HT-29 (cell line): ENCODE measurements at places on chromosomes 4 and X. TPM values are rescaled to one million over a fixed set of nuclear protein-coding genes. Genes with fewer than 3 reads are reported as not detected.
A peak's percentile ranks its signal among the peaks of the same experiment; 100 is the strongest.

CNKSR2 gene
- total RNA-seq: not detected in 2 replicates

- DNase-seq: no peak
Observed at GRCh38 chr4:110503270-110504083, 27.5 kb downstream of the ENPEP start.

AMBN gene
- not detected in 2 replicates for total RNA-seq

GRCh38 chrX:112636288-112636687 lies 43.5 kb downstream of the LHFPL1 start:
- no peak for DNase-seq

DNA sequence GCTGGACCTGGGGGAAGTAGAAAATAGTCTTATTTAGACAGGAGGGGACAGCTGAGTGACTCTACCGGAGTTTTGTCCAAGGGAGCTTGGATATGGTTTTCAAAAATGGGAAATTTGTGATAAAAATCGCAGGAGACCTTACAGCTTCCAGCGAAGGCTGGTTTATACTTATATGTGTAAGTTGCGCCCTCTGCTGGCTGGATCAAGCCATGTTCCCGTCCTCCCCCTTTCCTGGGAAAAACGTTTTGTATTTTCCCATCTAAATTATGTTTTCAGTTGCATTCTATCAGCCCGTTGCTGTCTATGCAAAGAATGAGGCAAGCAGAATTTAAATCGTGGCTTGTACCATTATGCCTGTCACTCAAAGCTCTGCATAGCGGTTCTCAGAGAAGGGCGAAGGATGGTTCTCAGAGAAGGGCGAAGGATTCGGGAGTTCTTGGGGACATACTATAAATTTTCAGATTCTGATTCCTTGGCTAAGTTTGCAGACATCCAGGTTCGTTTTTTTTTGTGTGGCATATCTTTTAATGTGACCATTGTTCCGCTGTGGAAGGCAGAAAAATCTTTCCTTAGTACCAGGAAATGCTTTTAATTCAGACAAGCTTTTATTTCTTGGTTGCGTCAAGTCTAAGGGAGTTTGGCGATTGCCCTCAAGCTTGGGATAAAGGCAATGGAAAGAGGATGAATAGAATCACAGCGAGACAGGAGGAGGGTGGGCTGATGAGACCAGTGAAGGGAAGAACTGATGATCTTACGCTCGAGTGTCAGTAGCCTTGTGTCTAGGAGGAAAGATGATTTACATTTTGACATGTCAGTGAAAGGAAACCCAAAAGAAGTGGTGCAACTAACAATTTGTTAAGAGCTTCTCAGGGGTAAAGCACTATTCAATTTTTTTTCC lies 128.5 kb upstream of the ARX start:
- DNase-seq: peak; percentile 52

DNA sequence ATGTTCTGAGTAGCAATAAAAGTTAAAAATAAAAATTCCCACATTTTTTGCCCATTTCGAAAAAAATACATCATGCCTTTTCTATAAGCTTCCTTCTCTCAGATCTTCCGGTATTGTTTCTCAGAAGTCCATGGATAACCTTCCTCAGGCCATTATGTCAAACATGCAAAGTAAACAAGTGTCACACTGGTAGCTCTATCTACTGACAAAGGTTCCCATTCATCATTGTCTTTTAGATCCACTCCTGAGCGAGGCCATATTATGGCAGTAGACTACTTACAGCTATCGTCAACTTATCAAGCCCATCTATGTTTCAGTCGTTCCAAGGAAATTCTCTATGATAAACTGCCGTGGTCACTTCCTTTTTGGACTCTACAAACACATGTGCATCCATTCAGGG lies 1068.2 kb downstream of the GLUD2 start:
- no peak for DNase-seq

DNA sequence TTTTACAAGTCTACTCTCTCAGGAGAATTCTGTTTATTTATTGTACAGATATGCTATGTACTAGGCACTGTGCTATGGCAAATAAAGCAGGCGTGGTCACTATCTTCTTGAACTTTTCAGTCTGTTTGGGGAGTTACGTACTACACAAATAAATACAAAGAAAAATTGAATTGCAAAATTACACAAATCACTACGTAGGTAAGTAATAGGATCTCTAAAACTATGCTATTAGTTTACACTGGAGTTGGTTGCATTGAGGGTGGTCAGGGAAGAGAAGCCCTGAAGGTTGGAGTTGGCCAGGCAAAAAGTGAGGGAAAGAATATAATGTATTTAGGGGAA lies 75.7 kb downstream of the GAB1 start:
- DNase-seq: no peak

DNA sequence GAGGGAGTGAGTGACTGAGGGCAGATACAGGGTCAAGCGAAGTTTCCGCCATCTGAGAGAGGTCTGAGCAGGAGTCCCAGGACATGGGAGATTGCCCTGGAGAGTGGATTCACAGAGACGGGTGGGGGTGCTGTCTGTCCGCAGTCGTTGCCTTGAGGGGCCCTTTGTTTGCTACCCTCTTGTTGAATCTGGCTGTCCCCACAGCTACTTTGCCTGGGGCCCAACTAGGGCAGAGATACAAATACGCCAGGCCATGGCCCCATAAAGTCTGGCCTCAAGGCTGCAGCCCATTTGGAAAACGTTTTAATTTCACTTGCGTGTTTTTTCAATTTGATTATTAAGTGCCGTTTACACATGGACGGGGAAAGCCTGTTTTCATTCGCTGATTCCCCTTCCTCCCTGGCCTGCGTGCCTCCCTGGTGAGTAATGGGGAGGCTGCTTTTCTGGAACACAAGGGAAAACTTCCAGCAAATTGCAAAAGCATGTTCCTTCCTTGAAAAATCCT lies 134.4 kb downstream of the SMIM20 start:
- DNase-seq: no peak

DNA sequence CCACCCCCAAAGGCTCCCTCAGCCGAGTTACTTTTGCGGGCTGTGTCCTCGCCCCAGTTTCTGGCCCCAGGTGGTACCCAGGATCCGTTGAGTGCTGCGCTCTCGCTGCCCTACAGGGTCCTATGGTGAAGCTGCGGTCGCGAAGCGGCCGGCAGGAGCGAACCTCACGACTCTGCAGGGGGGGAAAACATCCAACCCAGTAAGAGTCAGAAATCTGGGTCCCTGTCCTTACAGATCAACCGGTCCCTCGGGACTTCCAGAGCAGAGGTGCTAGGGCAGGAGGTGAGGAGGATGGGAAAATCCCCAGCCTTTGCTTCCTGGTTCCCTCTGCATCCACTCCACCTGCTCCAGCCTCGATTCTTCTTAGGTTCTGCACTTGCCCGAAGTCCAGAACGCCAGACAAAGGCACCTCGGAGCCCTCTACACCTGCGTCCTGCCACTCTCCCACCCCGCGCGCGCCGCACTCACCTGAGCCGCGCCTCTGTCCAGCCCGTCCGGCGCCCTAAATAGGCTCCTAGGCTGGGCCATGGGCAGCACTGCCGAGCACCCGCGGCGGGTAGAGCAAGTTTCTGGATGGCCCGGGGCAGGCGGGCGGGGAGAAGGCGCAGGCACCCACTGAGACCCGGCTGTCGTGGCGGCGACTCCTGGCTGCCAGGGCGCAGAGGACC lies at the start of gene HS3ST1:
Gene HS3ST1, minus strand, starts transcription at position 664 of the 668 bp plus-strand sequence. CDS start 28,889 bp downstream, outside the sequence.
- DNase-seq: peak; percentile 71

SMIM10L2A gene
- total RNA-seq: 0.03 and 0.08 TPM in 2 replicates

MFAP3L gene
- 0.03 and 0.18 TPM in 2 replicates for total RNA-seq

DNA sequence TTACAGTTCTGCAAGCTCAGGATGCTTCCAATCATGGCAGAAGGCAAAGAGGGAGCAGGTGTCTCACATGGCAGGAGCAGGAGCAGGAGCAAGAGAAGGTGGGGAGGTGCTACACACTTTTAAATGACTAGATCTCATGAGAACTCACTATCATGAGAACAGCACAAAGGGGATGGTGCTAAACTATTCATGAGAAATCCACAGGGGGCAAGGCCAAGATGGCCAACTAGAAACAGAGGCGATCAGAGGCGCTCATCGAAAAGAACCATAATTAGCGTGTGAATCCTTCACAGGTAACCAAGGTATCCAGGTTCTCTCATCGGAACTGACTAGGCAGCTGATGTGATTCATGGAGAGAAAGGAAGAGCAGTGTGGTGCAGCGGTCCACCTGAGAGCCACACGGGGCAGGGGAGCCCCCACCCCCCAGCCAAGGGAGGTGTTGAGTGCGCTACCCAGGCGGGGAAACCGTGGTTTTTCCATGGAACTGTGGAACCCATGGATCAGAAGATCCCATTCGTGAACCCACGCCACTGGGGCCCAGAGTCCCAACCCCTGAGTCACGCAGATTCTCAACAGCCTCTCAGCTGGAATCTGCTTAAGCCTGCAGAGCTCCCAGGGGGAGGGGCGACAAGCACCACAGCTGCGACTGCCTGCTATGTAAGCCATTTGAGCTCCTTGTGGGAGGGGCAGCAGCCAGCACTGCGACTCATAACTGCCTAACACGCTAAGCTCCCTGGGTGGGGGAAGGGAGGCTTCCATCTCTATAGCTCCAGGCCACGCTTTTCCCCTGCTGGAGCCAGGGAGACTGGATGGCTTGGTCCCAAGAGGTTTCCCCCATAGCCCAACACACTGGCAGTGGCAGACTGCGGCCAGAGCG lies 46.7 kb downstream of the FGF16 start:
- no peak for DNase-seq

- no peak for DNase-seq
Observed at GRCh38 chr4:123014038-123014437, 91.6 kb upstream of the NUDT6 start.

GRCh38 chrX:53050841-53051240 lies 2.3 kb downstream of the GPR173 start:
- DNase-seq: no peak

DNA sequence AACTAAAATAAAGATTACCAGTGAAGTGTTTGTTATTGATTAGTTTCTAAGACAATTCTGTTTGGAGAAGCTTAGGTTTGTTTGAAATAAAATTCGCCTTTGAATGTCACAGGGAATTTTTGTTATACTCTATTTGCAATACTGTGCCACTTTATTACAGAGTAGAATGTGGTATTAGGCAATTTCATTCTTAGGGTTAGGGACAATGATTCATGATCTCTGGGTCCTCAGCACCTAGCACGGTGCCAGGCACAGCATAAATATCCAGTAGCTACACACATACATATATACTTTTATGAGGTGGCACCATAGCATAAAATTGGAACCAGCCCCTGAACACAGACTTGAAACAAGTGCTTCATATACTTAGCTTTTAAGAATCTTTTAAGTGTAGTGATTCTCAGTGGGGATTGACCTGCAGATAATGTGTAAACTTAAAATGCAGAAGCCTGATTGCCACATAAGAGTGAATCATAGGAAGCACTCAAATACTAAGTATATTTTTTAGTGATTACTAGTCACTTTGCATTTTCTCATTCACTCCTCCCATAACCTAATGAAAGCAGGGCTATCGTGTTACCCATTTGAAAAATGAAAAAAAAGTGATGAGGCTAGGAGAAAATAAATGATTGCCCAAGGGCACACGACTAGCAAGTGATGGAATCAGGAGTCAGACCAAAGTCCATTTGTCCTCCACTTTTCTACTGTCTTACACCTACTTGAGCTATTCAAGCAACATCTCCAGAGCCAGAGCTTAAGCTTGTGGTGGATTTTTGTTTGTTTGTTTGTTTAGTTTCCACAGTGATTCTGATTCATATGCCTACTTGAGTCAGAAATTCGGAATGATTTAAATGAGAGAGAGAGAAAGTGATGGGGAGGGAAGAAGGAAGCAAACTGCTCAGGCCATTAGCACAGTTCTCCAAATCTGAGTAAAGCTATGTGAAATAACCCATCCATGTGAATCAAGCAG lies 366.0 kb upstream of the FGF13 start:
- no peak for DNase-seq

GRCh38 chr4:66662620-66663019 lies 882.7 kb downstream of the CENPC start:
- no peak for DNase-seq

GRCh38 chr4:74570095-74570494 lies 125.2 kb downstream of the AREG start:
- DNase-seq: no peak

- no peak for DNase-seq
Observed at GRCh38 chrX:32871636-32872035, 339.7 kb downstream of the DMD start.

GRCh38 chr4:112170451-112170993 lies 25.3 kb downstream of the FAM241A start:
- DNase-seq: peak; percentile 78

DNA sequence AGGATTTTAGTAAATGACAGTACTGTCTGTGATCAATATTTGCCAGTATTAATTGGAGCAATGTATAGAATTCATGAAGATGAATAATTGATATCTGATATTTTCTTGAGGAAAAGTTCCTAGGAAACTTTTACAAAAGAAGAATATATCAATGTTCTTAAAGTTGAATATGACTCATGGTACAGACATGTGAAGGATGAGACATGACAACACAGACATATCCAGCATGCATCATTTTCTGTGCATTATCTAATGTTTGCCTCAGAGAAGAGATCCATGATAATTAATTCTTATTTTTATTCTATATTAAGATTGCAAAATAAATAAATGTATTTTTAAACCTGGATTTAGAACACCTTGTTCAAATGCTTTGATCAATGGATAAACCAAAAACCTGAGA lies 452.9 kb upstream of the EPHA5 start:
- no peak for DNase-seq

DNA sequence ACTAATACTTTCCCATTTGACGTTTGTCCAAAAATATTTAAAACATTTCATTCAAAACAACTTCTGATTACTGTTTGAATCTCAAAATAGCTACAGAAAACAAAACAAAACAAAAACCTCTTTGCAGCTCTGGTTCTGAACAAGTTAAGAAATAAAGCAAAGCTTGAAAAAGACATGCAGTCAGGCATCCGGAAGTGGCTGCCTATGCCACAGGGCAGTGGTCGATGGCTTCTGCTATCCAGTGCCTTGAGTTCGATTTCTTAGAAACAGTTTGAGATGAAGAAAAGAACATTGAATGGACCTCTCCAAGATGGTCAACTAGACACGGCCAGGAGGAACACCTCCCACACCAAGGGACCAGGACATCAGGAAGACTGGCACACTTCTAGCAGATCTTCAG lies 125.3 kb downstream of the SCFD2 start:
- DNase-seq: no peak

SAGE1 gene
- total RNA-seq: not detected in 2 replicates

DNA sequence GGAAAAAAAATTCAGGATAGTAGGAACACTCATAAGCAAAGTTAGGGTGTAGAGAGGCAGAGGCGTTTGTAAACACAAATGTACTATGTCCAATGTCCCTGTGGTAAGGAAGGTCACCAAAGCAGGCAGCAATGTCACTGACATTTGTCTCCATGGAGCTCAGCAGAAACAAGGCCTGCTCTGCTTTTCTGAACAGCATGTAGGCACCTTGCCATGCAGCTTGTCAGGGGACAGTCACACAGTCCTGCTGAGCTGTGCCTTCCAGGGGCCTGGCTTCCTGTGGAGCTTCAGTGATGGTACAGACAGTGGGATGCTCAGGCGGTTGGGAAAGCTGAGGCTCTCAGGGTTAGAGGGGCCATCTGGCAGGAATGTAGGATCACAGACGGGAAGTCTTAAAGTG lies 74.5 kb upstream of the HS3ST1 start:
- DNase-seq: peak; percentile 53

G6PD gene
- 269 and 280 TPM in 2 replicates for total RNA-seq

DNA sequence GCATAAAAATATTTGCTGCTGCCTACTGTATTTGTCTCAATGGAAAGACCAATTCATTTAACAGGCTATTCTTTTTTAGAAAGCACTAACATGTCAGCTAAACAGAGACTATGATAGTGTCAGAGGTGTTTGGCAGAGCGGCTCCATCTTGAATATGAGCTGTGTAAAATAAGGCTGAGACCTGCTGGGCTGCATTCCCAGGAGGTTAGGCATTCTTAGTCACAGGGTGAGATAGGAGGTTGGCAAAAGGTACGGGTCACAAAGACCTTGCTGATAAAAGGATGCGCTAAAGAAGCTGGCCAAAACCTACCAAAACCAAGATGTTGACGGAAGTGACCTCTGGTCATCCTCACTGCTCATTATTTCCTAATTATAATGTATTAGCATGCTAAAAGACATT lies 41.8 kb downstream of the NPY5R start:
- no peak for DNase-seq
